Thyroid gland (tissue), 4 donors: ENCODE measurements at places on chromosomes 1 and 21. TPM values are rescaled to one million over a fixed set of nuclear protein-coding genes. Genes with fewer than 3 reads are reported as not detected.

LEFTY2 gene
- total RNA-seq: 0.11 TPM

TMCO1 gene
- total RNA-seq: 108 TPM

SCCPDH gene
- 33.9 TPM for total RNA-seq

DNA sequence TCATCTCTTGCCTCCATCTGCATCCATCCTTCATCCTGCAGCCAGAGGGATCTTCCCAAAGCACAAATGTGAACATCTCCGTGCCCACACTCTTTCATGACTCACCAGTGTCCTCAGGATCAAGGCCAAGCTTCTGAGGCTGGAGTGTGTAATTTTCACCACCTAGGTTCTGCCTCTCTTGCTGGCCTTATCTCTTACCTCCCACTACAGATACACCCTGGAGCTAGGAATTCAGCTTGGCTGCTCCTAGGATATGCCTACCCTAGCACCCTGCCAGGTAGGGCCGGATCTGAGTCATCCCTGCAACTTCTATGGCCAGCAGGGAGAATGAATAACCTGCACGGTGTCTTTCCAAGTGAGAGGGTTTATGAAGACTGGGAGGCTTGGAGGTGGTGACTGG is 208.7 kb upstream of the CSF3R start:
- DNase-seq: no peak

DNA sequence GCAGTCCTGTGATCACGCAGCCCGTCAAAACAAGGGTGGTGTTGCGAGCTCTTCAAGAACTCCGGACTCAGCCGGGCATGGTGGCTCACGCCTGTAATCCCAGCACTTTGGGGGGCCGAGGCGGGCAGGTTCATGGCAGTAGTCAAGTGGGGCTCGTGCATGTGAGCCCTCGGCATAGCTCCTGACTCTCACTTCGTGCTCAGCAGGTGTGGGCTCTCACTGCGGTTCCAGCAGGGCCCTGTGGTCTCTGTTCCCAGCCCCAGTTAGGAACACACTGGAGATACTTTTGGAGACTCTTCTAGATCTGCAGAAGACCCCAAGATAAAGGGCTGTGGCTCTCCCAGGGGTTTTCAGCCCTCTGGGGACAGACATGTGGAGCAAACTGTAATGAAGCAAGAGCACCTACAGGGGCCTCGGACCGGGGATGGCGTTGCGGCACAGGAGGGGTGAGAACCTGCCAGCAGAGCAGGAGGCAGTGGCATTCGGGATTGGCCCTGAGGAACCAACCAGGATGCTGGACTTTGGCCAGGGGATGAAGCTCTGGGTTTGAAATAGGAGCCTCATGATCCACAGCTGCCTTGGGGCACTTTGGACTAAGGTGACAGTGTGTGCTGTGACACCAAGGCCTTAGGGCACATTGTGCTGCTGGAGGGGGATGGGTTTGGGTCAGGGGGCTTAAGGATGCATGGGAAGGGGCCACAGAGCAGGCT is 443.2 kb downstream of the CAMTA1 start:
- no peak for DNase-seq

- DNase-seq: no peak
These were observed 1.2 kb downstream of the SLC37A1 start for GRCh38 chr21:42514883-42515228.

DNA sequence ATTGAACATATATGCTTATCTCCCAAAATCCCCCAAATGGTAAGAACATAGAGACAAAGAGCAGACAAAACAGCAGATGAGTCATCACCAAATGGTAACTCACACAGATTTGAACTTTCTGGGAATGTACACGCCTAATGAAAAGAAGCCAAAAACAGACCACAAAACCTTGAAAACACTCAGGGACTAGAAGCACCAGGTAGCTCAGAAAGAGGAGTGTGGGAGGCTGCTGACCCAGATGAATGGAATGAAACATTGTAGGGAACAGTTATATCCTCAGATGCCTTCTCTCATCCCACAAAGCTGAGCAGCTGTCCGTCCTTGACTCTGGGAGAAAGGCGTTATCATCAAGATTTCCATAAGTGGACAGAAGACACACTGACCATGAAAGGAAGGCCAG is 307.0 kb upstream of the USP25 start:
- no peak for DNase-seq
